ENCODE measurements at places on chromosomes 5 and 9. TPM values are rescaled to one million over a fixed set of nuclear protein-coding genes. Genes with fewer than 3 reads are reported as not detected.
A peak's percentile ranks its signal among the peaks of the same experiment; 100 is the strongest.

STPG3 gene
- total RNA-seq, result not detected

HAPLN1 gene
- total RNA-seq, result 5.7 TPM

GRCh38 chr5:88860501-88860900 lies 22.5 kb downstream of the MEF2C start:
- DNase-seq, result no peak

DNA sequence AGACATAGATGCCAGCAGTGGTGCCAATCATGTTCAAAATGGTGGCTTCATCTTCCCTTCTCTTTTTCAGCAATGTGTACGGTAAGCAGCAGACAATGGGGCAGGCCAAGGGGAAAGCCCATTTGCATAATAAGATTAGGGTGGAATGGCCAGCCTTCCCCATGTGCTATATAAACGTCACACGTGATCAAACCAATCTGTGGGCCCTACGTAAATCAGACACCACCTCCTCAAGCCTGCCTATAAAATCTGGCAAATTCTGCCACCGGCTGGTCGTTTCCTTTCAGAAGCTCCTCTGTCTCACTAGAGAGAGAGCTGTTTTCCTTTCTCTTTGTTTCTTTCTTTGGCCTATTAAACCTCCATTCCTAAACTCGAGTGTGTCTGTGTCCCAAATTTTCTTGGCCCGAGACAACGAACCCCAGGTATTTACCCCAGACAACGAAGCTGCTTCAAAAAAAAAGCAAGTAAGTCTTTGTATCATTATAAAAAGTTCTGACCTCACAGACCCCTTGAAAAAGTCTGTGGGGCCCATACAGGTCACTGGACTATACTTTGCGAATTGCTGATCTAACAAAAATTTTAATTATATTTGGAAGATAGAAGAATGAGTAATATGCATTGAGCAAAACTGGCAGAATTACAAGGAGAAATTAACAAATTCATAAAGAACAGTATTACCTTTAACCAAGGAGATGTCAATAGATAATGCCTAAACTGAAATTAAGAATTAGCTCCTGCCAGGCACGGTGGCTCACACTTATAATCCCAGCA lies 15.2 kb downstream of the ZBTB5 start:
- no peak for DNase-seq

ANKH gene
- 62.8 TPM for total RNA-seq

- no peak for DNase-seq
These were observed 177.2 kb downstream of the GADD45G start for GRCh38 chr9:89781838-89782540.

DNA sequence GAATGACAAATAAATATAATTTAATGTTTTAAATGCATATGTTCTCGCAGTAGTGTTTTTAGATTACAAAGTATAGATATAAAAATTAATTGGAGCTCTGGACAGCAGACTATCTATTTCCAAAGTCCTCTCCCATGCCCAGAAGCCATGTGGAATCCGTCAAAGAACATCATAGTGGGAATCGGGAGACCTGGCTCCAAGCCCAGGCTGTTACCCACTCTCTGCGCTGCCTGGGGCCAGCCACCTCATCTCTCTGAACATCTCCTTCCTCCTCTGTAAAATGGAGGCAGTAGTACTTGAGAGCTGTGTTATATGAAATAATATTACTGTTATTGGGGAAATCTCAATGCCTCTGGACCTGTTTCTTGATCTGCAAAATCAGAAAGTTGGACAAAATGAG lies 58.1 kb upstream of the SLC30A5 start:
- DNase-seq, result no peak

SLC30A5 gene
- 66.0 TPM for total RNA-seq

- DNase-seq, result no peak
These were observed 65.1 kb downstream of the EFNA5 start for GRCh38 chr5:107605596-107606125.

- peak; percentile 77 for DNase-seq
These were observed 754 bp downstream of the VDAC1 start for GRCh38 chr5:134003817-134004625.

DNA sequence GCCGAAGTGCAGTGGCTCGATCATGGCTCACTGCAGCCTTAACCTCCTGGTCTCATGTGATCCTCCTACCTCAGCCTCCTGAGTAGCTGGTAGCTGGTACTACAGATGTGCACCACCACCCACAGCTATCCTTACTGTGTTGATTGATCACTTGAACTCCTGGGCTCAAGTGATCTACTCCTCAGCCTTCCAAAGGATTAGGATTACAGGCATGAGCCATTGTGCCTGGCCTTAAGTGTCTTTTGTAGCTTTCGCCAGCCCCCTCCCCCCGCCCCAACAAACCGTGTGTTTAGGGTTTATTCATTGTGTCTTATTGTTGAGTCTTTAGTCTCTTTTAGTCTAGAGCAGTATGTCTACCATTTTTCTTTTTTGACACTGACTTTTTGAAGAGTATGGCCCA lies 33.1 kb downstream of the SPIN1 start:
- DNase-seq, result no peak
